Activated T-helper 1 cell treated with anti-CD3 and anti-CD28 coated beads, Interleukin-2, amount 50 U/mL, for 16 hours (primary cell): ENCODE measurements at places on chromosomes 5 and 9.

DNA sequence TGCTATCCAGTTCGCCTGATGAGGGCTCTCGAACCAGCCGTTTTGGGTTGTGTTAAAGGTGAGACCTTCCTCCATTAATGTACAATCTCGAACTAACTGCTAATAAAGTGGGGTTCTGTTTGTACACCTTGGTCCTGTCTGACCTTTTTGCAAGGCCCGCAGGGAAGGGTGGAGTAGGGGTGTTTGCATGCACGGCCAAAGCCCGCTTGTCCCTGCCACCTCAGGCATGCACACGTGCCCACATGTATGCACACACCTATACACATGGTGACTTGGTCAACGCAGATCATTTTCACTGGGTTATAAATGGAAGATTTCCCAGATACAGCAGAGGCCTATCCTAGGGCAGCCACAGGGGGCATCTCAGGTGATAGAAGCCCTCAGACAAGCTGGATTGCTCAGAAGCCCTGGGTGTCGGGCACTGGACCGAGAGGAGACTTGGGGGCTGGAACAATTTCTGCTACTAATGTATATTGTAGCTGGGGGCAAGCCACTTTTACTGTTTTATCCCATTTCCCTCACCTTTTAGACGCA, 50.2 kb downstream of the NDST1 start:
- no peak for DNase-seq

DNA sequence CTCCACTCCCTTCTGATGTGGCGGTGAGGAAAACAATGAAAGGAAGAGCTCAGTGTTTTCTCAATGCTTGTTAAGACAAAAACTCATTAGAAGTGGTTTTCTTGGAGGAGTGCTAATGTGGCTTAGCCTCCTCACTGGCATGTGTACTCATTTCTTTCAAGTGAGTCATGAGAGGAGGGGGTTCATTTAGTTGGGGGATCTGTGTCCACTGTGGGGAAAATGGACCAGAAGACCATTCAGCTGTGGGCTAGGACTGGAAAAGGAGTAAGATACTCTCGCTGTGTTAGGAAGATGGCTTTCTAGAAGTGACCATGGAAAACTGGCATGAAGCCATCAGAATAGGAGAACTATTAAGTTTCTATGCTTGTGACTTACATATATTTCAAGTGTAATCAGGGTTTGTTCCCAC, 23.5 kb downstream of the KLF9 start:
- no peak for DNase-seq

DNA sequence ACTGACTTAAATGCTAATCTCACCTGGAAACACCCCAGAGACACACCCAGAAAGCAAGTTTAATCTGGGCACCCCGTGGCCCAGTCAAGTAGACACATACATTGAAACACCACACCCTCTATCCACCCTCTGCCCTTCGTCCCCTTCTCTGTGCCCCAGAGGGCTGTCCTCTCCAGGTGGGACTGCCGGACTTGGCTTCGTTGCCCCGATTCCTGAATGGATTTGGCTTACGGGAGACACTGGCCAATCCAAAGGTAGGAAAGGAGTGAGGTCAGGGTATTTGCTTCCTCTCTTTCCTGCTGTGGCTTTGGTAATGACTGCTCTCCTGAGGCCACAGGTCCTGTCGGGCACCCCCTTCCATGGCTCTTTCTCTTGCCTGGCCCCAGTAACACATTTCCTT, 25.2 kb upstream of the COL27A1 start:
- DNase-seq, result no peak

DNA sequence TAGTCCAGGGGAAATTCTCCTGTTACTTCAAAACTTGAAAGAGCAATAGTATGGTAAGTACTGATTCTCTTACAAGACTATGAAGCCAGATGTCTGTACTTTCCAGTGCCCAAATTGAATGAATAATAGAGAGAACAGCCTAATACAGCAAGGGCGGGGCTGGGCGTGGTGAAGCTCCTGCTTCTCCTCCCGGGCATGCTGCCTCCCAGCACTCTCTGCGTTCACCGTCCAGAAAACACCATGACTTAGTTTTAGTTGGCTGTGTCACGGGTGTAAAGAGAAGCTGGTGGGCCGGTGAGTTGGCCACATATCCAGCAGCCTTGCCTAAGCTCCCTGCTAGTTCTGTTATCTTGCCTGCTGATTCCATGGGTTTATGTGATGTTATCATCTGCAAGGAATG, 40.7 kb upstream of the ADAMTS2 start:
- DNase-seq, result no peak

DNA sequence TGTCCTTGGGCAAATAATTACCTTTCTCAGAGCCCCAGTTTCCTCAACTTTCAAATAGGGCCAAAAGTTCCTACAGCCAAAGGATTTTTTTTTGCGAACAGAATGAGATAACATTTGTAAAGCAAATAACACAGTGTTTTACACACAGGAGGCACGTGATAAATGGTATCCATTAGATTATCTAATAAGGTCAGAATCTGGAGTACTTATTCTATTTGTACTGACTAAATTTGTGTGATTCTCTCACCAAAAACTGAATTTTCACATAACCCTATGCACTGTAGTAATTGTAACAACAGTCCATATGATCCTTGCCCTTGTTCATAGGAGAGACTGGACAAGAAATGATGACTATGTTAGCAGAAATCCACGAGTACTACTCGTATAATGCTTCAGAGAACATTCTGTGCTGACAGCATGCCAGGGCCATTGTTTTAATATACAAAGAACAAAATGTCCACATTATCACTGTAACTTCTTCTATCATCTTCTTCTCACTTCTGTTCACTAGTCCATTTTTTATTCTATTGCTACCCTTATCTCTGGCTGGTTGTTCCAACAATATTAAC, 13.9 kb upstream of the FEM1C start:
- no peak for DNase-seq

DNA sequence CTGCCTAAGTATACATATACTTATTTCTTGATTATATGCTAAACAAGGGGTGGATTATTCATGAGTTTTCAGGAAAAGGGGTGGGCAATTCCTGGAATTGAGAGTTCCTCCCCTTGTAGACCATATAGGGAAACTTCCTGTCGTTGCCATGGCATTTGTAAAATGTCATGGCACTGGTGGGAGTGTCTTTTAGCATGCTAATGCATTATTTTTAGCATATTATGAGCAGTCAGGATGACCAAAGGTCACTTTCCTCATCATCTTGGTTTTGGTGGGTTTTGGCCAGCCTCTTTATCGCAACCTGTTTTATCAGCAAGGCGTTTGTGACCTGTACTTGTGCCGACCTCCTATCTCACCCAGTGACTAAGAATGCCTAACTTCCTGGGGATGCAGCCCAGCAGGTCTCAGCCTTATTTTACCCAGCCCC, 80.9 kb downstream of the ALDH7A1 start:
- DNase-seq, result no peak

GRCh38 chr5:65026816-65027548, 258.3 kb downstream of the CWC27 start:
- no peak for DNase-seq
